SW480 (cell line): ENCODE measurements at places on chromosomes 3 and 15.

DNA sequence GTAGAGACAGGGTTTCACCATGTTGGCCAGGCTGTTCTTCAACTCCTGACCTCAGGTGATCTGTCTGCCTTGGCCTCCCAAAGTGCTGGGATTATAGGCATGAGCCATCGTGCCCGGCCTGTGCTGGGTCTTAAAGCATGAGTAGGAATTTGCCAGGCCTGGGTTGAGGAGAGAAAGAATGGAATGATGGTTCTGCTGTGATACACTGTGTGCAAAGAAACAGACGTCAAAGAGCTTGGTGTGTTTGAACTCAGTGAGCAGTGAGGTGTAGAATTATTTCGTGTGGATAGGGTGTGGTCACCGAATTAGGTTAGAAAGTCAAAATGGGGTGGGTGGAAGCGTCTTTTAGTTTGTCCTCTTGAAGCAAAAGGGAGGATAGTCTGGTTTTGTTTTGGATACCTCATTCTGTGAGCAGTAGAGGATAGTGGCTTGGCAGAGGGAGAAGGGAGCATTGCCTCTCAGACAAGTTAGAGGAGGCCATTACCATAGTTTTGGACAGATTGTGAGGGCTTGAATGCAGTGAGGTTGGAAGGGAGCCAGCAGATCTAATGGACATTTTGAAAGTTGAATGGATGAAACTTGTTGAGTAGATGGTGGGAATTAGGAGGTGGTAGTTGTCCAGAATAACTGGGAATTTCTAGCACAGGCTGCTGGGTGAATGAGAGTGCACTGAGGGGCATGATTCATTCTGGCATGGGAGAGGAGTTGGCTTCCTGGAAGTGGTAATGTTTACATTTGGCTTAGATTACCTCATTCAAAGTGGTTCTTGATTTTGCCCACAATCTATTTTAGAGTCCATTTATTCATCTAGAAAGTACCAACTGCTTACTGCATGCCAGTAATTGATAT, 27.2 kb downstream of the AKAP13 start:
- DNase-seq: peak; percentile 66

DNA sequence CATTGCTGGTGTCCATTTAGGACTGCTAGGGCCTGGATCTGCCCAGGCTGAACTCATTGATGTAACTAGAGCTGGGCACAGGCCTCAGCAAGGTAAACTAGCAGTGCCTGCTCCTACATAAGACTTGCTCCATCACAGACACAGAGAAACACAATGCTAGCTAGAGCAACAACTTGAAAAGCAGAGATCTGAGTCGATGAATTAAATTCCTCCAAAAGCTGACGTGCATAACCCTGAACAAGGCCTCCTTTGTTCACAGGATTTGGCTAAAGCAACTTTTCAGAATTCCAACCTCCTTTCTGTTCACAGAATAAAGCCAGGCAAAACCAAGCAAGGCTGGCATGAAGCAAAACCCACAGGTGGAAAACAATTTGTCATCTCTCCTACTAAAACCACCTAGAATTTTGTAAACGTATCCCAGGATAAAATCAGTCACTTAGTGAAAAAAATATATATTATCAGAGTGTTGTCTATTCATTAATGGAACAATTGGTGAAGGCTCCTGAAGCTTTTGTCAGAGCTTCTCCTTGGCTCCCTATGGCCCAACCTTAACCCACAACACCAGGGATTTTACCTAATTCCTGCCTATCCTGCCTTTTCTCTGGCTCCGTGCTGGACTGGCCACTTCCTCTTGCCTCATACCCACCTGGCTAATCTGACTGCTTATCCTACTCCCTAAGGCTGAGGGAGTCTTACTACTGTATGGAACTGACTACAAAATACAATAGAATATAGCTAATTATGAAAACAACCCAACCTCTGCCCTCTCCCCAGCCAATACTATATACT, 39.9 kb downstream of the PLCH1 start:
- peak; percentile 46 for DNase-seq

DNA sequence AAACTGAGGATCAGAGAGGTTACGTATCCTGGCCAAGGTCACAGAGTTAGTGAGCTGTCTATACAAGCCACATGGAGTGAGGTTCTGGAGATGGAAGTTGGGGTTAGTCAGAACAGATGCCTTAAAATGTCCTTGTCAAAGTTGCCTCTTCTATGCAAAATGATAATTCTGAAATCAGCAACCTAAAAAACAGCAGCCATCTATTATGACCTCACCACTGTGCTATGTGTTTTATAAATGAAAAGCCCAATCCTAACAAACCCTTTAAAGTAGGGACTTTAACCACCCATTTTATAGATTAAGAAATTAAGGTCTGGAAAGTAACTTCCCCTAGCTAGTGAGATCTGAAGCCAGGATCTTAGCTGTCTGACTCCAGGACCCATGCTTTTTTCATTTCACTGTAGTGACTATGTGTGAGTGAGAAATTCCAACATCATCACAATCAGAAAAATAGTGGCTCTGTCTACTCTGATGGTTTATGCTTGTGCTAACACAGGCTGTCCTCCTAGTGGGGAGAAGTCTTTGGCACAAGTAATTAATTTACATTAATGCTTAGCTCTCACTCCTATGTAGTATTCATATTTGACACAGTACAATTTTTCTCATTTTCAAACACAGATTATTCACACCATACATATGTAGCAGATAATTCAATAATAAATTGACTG, 143.6 kb downstream of the ANO10 start:
- no peak for DNase-seq

GRCh38 chr3:47054412-47054811, 74.9 kb downstream of the NBEAL2 start:
- no peak for DNase-seq

GRCh38 chr15:22960556-22960955, 19.6 kb downstream of the CYFIP1 start:
- no peak for DNase-seq

DNA sequence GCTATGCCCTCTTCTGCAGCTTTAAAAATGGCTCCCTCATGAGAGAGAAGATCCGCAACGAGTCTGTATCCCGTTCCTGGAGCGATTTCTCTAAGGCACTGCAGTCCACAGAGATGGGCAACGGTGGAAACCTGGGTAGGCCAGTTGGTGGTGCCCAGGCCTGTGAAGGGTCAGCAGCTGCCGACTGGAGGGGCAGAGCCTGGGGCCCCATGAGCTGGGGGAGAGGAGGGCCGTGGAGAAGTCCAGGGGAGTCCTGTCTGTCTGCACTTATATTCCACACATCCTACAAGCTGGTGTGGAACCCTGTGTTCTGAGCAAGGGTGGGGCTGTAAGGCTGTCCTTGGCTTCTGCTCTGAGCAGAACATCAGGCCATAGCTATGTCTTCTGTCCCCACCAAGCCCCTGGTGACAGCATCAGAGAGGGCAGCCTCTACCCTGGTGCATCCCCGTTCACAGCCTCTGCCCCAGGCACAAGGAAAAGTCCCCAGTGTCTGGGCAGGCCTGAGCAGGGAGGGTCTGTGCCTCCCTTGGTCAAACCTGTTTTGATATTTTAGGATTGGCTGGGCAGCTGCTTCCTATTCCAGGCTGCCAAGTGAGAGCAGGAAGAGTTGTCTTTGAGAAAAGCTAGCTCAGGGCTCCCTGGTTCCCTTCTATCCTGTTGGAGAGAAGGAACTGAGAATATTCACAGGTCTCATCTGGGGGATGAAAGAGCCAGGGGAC, 29.7 kb downstream of the XYLB start:
- DNase-seq: no peak

- DNase-seq: no peak
Observed at GRCh38 chr15:63073497-63074172, 31.1 kb downstream of the TPM1 start.

DNA sequence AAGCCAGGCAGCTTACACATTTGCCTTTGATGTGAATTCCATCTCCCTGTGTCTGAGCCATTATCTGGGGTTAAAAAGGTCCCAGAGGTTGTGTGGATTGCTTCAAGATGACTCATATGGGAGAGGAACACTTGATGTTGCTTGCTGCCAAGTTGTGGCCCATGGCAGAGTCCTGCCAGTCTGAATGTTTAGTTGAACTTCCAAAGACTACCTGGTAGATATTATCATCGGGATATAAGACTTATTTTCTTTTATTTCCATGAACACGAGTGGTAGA, 85.6 kb downstream of the TJP1 start:
- DNase-seq: peak; percentile 96

- no peak for DNase-seq
Observed at GRCh38 chr15:83546512-83546888, 99.4 kb downstream of the SH3GL3 start.
